ENCODE measurements at places on chromosomes 3 and 15. TPM values are rescaled to one million over a fixed set of nuclear protein-coding genes. Genes with fewer than 3 reads are reported as not detected.
A peak's percentile ranks its signal among the peaks of the same experiment; 100 is the strongest.

DUOXA2 gene
- not detected for total RNA-seq

GRCh38 chr3:34185301-34185700 is 386.9 kb downstream of the PDCD6IP start:
- DNase-seq = peak; percentile 22

CYP1A2 gene
- total RNA-seq = not detected

- no peak for DNase-seq
Measured at GRCh38 chr15:88042047-88042446, 214.5 kb downstream of the NTRK3 start.

ZBTB20 gene
- total RNA-seq = 142 TPM

DNA sequence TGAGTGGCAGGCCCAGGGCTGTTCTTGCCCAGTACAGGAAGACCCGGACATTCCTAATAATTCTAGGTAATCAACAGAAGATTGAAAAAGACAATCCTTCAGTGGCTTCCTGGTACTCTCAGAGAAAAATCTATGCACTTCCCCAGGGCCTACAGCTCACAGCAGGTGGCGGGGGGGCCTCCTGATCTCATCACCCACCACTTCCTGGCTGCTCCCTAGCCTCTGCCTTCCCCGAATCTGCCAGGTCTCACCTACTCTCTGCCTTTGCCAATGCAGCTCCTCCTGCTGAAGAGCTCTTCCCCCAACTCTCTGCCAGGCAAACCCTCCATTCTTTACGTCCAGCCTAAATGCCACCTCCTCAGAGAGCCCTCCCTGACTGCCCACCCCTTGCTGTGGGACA is 37.5 kb downstream of the EHD4 start:
- DNase-seq = no peak

CHRNA7 gene
- 1.6 TPM for total RNA-seq

GRCh38 chr3:137259701-137260100 is 301.9 kb downstream of the IL20RB start:
- no peak for DNase-seq
